ENCODE measurements at places on chromosomes 16 and 17.

- no peak for DNase-seq
Observed at GRCh38 chr16:23516366-23517137, 6.3 kb upstream of the GGA2 start.

GRCh38 chr17:16258901-16259300 lies 41.9 kb downstream of the PIGL start:
- no peak for DNase-seq

- DNase-seq = no peak
Observed at GRCh38 chr17:56974055-56974454, 3.9 kb upstream of the SCPEP1 start.

DNA sequence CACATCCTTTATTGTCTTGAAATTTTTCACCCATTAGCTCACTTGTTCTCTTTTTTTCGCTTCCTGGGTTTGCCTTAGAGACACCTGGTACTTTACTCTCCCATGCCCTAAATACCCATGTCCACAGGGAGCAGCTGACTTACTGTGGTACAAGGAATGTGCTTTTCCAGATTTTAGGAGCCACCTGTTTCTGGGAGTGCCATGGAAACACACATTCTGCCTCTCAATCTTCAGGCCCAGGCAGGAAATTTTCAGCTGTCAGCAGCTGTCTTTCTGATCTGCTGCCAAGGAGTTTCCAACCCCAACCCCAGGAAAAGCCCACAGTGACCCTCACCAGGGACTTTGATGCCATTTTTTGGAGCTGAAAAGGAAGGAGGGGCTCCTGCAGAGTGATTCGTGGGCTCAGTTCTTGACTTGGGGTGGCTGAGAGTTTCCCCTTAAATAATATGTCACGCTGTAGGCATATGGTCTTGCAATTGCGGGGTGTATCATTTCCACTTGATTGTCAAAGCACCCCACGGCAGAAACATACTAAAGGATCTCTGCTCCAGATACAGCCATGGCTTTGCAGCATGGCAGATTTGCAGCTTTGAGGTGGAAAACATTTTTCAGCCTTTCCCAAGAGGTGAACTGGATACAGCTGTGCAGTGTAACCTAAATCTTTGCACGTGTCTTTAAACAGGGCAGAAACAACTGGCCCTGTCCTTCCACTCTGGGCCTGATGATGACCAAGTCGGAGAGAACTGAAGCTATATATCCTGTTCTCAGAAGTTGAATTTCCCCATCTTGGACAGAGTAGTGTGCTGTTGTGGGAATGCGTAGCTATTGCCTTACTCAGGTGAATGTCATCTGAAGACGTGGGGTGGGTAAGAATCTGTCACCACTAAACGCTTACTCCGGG lies 19.2 kb downstream of the RBFOX1 start:
- no peak for DNase-seq

DNA sequence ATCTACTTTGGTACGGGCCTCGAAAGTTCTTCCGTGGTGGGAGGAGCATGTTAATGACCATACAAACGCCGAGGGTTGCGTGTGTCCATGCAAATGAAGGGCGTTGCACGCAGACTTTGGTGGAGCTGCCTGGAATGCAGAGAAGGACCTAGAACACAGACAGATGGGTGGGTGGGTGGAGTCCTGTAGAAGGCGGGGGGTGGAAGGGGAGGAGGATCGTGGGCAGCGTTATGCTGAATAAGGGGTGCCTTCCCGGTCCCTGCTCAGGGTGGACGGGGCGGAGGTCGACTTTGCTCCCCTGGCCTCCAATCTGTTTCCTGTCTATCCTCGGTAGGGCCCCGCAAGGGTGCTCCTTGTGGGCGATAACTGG lies 795 bp upstream of the PAQR4 start:
- no peak for DNase-seq

DNA sequence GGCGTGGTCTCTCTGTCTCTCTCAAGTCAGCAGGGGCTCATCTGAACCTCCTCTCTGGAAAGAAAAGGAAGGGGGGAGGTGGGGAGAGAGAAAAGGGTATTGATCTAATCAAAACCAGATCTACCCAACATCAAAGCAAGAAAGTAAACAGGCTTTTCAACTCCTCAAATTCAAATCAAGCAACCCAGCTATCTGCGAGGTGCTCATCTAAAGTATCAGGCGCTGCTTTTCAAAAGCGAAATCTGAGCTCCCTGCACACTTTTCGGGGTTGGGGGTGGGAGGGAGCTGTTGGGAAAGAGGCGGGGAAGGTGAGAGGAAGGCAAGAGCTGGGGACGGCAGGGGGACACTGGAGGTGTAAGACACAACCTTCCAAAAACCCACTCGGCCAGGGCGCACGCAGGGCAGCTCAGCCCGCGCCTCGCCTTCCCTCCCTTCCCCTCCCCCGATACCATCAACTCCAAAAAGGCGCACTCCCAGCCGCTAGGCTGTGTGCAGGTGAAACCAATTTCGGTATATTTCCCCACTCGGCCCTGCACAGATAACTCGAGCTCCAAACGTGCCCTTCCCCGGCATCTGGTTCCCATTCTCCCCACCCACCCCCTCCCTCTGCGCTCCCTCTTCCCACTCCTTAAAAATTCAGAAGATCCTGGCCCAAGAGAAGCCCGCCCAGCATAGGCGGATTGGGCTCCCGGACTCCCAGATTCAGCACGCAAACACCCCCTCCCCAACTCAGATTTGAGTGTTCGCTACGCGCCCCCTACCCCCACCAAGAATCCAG lies 2.6 kb downstream of the AXIN2 start:
- DNase-seq = no peak

- no peak for DNase-seq
Observed at GRCh38 chr16:349211-349610, 3.3 kb downstream of the AXIN1 start.

DNA sequence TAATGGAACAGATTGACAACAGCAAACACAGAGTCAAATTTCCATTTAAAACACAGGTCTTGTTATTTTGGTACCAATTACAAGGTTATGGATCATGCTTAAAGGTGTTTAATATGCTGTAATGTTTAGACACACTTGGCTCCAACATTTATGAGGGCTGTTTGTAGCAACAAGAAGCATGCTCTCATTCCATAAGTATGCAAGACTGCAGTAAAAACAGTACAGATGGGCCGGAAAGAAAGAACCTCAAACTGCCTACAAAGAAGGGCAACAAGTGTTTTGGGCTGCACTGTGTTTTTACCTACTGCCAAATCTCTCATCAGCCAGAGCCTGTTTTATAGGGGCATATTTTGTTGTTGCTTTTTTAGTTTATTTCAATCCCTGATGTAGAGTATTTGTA lies 100.5 kb upstream of the HS3ST3A1 start:
- DNase-seq = no peak

DNA sequence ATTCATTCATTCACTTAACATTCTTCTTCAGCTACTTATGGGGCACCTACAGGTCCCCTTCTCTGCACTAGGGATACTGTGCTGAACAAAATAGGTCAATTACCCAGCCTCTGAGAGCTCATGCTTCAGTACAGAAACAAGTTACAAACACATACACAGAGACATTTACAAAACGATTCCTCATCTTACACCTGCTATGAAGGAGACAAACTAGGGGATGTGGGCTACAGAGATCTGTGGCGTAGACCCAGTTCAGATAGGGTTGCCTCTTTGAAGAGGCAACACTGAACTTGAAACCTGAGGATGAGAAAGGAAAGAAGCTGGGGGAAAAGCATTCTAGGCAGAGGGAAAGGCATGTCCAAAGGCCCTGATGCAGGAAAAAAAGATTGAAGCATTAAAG lies 5.2 kb downstream of the IL21R start:
- no peak for DNase-seq
